Stimulated activated CD8-positive, alpha-beta memory T cell treated with anti-CD3 and anti-CD28 coated beads, Interleukin-15, amount 100 ng/mL, for 1 hour (primary cell): ENCODE measurements at places on chromosomes 6 and 20.

DNA sequence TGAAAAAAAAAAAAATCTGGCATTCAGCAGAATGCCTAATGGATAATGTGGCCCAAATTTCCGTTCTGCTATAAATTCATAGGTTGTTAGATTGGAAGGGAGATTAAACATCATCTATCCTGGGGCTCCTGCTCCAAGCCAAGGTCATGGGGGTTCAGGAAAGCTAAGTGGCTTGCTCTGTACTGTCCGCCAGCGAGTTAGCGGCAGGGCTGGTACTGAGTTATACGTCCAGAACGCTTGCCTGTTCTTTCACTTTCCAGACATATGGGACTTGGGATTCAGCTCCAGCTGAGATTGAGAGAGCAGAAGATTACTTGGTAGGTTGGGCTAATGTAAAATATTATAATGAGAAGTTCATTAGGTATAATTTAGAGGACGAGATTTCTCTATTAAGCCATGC is 858 bp downstream of the RWDD1 start:
- DNase-seq = no peak

GRCh38 chr6:136550330-136551071 is at the start of gene MAP7:
MAP7 (minus strand) TSS chr6:136550422; CDS start chr6:136550408, 14 bp downstream.
- no peak for DNase-seq

DNA sequence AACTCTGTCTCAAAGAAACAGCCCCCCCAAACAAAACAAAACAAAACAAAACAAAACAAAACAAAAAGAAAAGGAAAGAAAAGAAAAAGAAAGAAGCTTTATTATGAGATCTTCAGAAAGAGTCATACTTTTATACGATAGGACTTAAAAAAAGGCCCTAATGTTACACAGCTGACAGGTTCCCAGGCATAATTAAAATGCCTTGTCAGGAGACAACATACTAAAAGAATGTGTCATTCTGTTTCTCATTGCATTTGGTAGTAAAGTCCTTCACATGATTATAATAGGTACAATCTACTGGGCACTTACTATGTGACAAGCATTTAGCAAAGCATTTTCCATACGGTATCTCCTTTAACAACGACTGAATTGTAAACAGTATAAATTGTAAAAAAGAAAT is 36.4 kb upstream of the RPN2 start:
- DNase-seq = no peak

- no peak for DNase-seq
Measured at GRCh38 chr6:26489996-26490964, 9.8 kb upstream of the BTN1A1 start.

DNA sequence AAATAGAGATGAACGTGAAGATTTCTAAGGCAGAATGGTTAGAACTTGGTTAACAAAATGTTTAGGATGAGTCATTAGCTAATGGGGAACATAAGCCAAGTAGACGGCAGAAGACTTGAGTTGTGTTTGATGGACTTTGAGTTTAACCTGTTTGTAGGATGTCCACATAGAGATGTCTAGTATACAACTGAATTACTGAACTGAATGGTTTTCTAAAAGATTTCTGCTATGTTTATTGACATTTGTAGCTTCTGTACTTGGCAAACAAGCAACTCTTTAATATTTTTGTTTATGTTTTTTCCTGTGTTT is 54.5 kb upstream of the DYNLRB1 start:
- no peak for DNase-seq

- no peak for DNase-seq
Measured at GRCh38 chr20:38810926-38811630, 5.6 kb downstream of the PPP1R16B start.

- DNase-seq = no peak
Measured at GRCh38 chr20:35618263-35619131, 2.9 kb downstream of the SPAG4 start.

DNA sequence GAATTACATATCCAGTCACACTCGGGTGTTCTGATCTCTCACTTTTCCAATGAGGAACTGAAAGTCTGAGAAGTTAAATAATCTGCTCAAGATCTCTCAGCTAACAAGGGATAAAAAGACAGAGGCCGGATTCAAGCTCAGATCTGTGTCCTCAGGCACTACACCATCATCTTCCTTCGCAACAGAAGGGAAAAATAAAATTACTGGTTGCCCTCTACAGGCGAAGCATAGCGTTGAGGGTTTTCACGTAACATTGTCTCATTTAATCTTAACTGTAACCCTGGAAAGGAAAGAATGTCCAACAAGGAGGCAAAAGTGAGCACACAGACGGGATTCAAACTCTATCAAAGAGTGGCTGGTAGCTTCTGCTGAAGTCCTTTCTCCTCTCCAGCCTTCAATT is 67.8 kb upstream of the ANKEF1 start:
- DNase-seq = no peak

- DNase-seq = no peak
Measured at GRCh38 chr6:16504609-16505008, 256.7 kb downstream of the ATXN1 start.

DNA sequence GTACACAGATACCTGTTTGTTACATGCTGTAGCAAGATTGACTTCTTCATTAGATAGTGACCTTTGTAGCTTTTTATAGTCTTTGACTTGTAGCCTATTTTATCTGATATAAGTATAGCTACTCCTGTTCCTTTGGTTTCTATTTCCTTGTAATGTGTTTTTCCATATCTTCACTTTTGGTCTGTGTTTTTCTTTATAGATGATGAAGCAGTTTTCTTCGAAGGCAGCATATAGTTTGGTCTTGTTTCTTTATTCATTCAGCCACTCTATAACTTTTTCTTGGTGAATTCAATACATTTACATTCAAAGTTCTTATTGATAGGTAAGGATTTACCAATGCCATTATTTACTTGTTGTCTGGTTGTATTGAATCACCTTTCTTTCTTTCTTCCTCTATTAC is 1357.3 kb upstream of the EYS start:
- DNase-seq = no peak

DNA sequence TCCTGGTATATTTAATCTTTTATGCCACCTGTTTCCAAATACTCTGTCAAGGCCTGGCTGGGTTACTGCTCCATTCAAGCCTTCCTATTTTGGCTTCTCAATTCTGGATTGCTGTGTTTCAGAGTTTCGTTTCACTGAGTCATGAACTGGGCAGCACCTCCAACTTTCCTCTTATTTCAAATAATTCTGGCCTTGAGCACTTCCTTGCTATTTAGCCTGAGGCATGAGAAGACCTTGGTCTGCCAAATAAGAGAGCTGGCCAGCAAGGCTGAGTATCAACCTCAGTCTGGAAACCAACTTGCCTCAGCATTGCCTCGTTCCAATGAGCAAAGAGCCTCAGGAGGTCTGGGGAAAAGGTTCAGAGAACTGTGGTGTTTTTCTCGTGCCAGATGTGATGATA is 66.6 kb downstream of the TNFAIP3 start:
- DNase-seq = no peak

DNA sequence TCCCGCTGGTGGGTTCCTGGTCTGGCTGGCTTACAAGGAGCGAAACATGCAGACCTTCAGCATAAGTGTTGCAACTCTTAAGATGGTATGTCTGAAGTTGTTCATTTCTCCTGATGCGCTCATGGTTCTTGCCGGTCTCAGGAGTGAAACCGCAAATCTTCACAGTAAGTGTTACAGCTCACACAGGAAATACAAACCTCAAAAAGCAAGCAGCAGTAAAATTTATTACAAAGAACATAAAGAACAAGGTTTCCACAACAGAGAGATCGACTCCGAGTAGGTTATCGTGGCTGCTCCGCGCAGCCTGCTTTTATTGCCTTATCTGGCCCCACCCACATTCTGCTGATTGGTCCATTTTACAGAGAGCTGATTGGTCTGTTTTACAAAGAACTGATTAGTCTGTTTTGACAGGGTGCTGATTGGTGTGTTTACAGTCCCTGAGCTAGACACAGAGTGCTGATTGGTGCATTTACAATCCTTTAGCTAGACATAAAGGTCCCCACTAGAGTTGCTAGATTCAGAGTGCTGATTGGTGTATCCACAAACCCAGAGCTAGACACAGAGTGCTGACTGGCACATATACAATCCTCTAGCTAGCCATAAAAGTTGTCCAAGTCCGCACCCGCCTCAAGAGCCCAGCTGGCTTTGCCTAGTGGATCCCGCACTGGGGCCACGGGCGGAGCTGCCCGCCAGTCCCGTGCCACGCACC is 39.2 kb downstream of the TRIM27 start:
- DNase-seq = peak; percentile 32

- DNase-seq = no peak
Measured at GRCh38 chr6:100599088-100599770, 134.5 kb upstream of the SIM1 start.

DNA sequence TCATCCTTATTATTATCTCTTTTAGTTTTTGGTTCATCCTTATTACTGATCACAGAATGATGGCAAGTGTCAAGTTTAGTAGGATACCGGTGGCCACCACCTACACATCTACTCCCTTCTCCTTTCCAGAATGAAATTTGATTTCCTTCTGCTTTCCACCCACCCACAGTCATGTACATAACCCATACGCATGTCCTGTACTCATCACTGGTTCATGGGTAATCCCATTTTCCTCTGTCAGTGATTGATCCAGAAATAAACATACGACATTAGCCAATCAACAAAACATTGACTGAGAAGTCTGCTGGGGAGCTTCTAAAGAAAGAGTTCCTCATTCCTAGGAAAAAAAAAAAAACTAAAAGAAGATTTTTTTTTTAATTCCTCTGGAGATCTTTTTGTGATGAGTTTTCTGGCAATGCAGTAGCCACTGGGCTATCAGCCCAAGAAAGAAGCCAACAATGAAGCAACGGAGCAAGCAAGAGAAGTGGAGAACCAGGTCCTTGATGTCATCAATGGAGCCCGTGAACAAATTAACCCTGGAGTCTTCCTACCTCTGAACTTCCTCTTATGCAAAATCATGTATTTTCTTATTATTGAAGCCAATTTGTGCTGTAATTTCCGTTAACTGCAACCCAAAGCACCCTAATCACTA is 127.8 kb downstream of the TASP1 start:
- DNase-seq = no peak

DNA sequence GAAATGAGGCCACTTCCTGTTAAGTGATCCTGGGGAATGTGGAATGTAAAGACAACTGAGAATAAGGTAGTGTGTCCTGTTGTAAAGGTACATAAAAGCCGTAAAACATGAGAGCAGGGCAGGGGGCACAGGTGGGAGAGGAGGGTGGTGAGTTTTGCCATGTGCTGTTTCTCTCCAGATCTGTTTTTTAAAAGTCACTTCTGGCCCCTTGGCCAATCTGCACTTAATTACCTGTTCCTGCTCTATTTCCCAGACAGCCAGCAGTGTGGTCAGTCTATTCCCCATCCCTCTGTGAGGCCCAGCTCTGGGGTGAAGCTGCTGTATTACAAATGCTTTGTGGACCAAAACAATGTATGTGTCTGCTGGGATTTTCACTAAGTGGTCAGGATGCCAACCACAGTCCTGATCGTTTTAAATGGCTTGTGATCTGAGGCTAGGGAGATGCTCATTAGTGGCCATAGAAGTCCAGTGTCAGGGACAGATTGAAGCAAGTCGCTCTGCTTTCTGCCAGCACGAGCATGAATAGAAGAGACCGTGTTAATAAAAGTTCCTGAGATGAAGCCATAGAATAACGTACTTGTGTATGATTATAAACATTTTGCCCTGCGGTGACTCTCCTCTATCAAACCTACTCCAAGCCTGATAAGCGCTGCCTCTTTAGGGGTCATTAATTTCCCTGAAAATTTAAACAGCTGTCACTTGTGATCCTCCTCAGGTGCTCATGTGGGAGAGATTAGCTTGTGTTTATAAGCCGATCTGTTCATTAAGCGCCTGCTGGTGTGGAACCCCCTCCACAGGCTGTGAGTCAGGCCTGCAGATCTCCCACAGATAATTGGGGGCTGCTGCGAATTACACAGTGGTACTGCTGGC is 111.8 kb upstream of the CENPW start:
- DNase-seq = no peak

DNA sequence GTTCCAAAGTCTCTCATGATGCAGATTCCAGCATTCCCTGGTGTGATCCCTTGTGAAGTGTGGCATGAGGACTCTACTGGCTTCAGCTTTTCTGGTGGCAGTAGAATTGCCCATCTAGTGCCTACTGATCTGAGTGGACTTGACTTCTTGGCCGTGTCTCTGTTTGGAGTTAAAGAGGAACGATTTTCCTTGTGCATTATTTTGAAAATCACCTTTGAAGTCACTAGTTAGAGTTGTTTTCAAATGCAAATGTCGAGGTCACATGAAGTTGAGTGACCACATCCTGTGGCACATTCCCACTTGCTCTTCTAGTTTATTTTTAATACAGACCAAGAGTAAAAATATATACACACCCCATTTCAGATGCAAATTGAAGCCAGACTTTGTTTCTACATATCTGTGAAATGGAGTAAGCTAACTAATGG is 270.7 kb upstream of the TAB2 start:
- DNase-seq = no peak

DNA sequence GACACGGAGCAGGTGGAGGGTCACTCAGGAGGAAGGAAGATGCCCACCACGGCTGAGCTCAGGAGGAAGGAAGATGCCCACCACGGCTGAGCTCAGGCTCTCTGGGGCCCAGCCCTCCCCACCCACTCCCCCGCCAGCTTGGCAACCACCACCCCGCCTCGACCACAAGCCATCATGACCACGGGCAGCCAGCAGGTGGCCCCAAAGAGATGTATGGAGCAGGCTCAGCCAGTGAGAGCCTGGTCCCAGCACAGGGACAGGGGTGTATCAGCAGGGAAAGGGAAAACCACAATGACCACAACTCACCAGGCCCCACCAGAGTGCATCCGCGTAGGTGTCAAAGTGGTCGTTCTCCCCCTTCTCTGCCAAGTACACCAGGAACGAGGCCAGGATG is 30.4 kb downstream of the KCNQ2 start:
- DNase-seq = peak; percentile 19

DNA sequence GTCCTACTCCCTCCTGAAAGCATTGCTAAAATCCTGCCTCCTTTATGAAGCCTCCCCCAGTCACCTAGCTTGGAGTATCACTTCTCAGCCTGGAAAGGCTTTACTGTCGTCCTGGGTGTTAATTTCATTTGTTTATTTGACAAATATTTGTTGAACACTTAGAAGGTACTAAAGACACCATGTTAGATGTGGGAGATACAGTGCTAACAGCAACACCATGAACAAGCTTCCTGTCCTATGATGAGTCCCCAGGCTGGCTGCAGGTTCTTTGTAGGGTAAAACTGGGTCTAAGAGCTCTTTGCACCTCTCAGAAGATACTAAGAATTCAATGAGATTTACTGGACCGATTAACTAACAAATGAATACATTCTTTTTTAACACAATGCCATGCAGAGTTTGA is 109.2 kb upstream of the TMEM170B start:
- no peak for DNase-seq

- DNase-seq = no peak
Measured at GRCh38 chr6:106003268-106003987, 82.7 kb upstream of the PRDM1 start.

GRCh38 chr6:165562421-165563090 is 100.5 kb downstream of the PDE10A start:
- DNase-seq = no peak

DNA sequence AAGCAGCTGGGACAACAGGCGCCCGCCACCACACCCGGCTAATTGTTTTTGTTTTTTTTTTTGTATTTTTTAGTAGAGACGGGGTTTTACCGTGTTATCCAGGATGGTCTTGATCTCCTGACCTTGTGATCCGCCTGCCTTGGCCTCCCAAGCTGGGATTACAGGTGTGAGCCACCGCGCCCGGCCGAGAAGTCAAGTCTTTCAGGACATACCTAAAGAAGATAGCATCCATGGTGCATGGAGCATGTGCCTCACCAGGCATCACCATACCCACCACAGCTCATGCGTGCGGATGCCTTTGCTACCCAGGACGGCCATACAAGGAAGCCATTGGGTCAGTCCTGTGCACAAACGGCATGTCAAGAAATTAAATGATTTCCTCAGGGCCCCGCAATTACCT is 60.8 kb downstream of the DACT2 start:
- DNase-seq = no peak
